Activated T-cell treated with anti-CD3 and anti-CD28 coated beads, Interleukin-2, amount 50 U/mL, for 72 hours (primary cell): ENCODE measurements at places on chromosomes 4 and X.
A peak's percentile ranks its signal among the peaks of the same experiment; 100 is the strongest.

GRCh38 chrX:118058924-118059323 is 57.7 kb downstream of the KLHL13 start:
- no peak for DNase-seq

DNA sequence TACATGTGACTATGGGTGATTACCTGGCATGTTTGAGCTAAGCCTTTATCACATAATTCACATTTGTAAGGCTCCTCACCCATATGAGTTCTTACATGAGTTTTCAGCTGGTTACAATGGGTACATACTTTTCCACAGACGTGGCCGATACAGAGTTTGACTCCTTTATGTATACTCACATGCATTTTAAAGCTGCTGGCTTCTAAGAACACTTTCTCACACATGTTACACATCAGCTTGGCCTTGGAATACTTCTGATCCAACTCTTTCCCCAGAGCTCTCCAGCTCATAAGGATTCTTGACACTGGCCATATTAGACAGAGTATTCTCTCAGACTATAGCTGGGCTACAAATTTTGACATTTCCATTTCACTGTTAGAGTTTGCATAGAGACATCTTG is 66.3 kb downstream of the TAB3 start:
- DNase-seq: no peak

- no peak for DNase-seq
Measured at GRCh38 chr4:7624396-7624980, 189.8 kb upstream of the PSAPL1 start.

GRCh38 chr4:14568351-14568750 is 433.9 kb upstream of the CPEB2 start:
- no peak for DNase-seq

GRCh38 chrX:132986556-132986955 is 28.1 kb upstream of the HS6ST2 start:
- DNase-seq: no peak

DNA sequence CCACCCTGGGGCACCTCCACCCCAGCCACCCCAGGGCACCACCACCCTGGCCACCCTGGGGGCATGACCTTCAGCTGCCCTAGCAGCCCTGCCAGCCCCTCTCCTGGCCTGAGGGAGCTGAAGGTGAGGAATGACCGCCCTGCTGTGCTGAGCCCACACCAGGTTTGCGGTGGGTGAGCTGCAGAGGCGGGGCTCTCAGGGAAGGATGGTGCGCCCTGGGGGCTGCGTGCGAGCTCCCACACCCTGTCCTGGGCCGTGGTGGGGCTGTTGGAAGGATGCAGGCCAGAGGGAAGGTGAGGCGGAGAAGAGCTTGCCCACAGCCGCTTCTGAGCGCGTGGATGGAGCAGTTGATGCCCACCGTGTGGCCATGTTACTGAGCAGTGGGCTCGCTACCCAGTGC is 17.7 kb downstream of the UVSSA start:
- DNase-seq: no peak

DNA sequence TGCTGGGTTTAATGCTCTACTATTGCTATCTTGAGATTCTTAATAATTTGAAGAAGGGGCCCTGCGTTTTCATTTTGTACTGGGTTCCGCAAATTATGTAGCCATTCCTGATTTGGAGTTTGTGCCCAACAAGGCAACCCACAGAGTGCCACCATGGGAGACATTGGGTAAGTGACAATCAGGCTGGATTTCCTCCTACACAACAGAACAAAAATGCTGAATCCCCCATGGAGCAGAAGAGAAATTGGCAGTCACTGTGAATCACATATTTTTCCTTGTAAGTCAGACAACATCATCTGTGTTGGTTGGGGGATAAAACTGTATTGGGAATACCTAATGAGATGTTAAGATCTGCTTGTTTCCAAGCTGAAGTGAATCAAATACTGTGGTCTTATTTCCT is 80.9 kb downstream of the CNGA2 start:
- no peak for DNase-seq

- no peak for DNase-seq
Measured at GRCh38 chr4:128220286-128221235, 67.1 kb downstream of the PGRMC2 start.

- no peak for DNase-seq
Measured at GRCh38 chr4:925171-925570, 6.9 kb downstream of the GAK start.

DNA sequence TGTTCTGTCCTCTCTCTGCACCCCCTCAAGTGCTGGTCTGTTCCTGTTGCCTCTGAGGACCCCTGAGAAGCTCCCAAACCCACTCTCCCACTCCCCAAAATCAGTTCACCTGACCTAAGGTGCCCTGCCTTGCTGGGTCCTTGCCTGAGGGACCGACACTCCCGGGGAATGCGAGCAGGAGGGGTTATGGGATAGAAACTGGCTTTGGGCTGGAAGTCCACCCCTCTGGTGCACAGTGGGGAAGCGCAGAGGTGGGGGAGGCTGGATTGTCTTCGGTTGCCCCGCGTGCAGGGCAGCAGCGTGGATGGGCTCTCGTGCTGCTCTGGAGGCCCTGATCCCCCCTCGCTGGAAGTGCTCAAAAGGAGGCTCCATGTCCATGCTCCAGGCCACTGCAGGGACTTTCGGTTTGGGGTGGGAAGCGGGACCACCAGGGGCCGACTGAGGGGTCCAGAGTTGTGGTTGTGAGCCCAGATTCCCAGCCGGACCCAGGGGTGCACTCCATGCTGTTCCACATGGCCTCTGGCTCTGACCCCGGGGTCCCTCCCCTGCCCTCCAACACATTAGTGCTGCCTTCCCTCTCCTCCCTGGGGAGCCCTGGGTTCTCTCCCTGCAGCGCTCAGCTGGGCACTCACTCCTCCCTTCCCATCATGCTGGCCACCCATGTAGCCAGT is 7.6 kb downstream of the SORCS2 start:
- DNase-seq: no peak

GRCh38 chr4:97942951-97943350 is 200.3 kb downstream of the STPG2 start:
- DNase-seq: no peak

DNA sequence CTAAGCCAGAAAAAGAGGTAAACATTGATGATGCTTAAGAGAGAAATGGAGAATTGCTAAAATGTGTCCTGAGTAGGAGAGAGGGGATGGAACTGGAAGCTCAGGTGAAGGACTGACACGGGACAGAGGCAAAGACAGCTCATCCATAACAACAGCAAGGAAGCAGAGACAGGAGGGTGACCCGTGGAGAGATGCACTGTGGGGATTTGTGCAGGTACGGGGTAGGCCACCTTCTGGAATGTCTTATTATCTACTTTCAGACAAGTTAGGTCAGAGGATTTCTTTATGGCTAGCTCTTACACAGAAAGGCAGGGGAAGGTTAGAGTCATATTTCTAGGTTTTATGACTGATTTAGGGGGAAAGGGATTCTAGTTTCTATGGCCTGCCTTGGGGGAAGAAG is 31.7 kb downstream of the RXFP1 start:
- DNase-seq: no peak

GRCh38 chrX:129108936-129109335 is 414.4 kb downstream of the SMARCA1 start:
- no peak for DNase-seq

GRCh38 chr4:190017357-190018200 is 9.5 kb downstream of the FRG2 start:
- DNase-seq: peak; percentile 6
